ENCODE measurements at places on chromosomes 11 and 22. TPM values are rescaled to one million over a fixed set of nuclear protein-coding genes. Genes with fewer than 3 reads are reported as not detected.

CATSPERZ gene
- not detected for total RNA-seq

OR51B4 gene
- not detected for total RNA-seq

CD3D gene
- 386 TPM for total RNA-seq

ROBO3 gene
- total RNA-seq, result 9.0 TPM

NKAPD1 gene
- total RNA-seq, result 24.6 TPM

DNA sequence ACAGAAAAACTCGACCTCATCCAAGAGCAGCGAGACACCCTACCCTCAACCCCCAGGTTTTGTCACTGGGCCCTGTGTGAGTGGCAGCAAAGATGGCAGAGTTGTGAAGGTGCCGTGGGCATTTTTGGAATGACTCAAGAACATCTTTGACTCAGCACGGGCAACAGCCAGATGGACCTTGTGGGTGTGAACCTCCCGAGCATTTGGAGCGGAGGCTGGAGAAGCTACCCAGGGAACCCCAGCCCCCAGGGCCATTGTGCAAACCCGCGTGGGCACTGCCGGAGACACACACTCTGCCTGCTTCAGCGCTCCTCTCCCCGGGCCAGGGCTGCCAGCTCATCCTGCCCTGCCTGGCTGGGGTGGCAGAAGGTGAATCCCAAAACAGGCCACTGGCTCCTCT, 66.1 kb downstream of the PANX1 start:
- H3K4me1 ChIP-seq, result no peaks in the 10 kb centered on the region
- H3K36me3 ChIP-seq, result no peaks in the 10 kb centered on the region
- H3K27ac ChIP-seq, result no peak overlapping the region
- no peak for DNase-seq
- H3K27me3 ChIP-seq, result no peaks in the 10 kb centered on the region
- H3K4me3 ChIP-seq, result no peak overlapping the region

DNA sequence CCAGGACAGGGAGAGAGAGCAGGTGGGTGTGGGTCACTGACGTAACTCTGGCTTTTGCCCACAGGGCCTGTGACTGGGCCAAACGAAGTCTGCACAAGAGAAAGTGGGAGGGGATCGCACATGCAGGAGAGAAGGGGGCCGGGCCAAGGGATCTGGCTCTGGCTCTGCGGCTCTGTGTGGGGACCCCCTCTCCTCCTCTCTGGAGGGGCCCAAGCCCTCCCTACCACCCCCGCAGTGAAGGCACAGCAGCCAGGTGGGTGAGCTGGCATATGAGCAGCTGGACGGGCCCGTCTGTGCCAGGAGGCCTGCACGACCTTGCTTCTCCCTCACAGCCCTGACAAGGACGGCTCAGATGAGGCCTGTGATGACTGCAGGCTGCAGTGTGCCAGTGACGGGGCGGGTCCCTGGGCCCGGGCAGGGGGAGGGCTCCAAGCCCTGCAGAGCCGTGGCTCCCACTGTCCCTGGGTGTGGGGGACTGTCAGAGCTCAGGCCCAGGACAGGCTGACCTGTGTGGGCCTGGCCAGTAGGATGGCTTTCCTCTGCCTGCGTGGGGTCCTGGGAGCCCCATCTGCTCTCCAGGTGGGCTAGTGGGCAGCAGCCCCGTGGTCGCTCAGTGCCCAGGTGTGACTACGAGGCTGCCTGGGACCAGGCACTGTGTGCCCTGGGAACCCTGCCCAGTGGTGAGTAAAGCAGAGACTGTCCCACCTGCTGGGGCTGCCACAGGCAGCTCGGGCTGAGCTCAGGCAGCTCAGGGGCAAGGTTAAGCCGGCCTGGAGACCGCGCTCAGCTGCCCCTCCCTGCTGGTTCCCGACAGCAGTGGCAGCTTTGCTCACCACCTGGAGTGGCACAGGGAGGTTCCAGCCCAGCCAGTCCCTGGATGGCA, 22.2 kb downstream of the MRGPRG start:
- H3K27me3 ChIP-seq, result no peaks in the 10 kb centered on the region
- no peak for DNase-seq
- H3K4me3 ChIP-seq, result no peak overlapping the region

- DNase-seq, result no peak
- H3K4me1 ChIP-seq, result no peaks in the 10 kb centered on the region
- no peak overlapping the region for H3K4me3 ChIP-seq
- no peak overlapping the region for H3K27ac ChIP-seq
These were observed 139.6 kb downstream of the LARGE1 start for GRCh38 chr22:33780531-33781136.

DNA sequence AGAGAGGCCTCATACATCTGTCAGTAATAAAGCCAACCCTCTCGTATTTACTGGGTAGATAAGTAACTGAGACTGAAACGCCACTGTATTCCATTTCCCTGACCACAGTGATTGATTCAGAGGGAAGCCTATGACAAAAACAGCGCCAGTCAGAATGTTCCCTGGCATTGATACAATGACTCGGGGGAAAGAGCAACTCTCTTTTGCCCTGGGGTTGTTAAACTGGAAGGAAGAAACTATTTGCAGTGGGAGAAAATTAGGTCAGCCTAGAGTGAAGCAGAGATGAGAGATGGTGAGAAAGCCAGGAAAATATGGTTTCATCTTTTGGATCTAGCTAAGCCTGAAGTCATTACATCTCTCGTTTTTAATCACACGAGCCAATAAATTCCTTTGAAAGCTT, 48.6 kb upstream of the RBFOX2 start:
- DNase-seq, result no peak
- H3K4me3 ChIP-seq, result no peak overlapping the region
- no peak overlapping the region for H3K27ac ChIP-seq

DNA sequence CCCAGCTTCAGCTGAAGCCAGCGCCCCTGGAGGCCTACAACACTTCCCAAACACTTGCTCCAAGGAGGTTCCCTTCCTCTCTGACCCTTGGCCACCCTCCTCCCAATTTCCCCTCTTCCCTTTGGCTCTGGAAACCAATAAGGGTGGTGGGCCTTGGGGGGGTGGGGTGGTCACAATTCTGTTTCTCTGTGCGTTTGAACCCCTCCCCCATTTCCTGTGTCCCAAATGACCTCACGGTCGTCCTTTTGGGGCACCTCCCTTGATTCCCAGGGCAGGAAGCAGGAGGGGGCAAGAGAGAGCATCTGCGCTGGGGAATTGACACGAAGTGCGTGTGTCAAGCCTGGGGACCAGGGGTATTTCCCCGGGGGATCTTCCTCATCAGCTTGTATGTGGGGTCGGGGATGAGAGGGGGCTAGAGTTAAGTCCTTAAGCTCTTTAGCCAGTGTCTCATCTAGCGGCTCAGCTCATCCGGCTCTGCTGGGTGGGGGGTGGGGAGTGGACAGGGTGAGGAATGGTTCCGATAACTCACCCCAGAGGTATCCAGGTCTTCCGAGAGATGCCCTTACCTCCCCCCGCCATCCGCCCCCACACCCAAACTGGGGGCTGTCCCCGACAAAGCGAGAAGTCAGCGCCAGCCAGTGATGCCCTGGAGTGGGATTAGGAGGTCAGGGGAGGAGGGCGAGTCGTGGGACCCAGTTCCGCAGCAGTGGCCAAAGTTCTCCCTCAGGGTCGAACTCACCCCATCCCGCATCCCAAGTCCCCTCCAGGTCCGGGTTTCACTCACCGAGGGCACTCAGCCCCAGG, 587 bp downstream of the ESAM start:
- peak overlapping the region; percentile 49 for H3K4me3 ChIP-seq
- peaks cover 49% of the 10 kb centered on the region for H3K27me3 ChIP-seq
- no peak overlapping the region for H3K27ac ChIP-seq
- no peak for DNase-seq
- H3K4me1 ChIP-seq, result peaks cover 17% of the 10 kb centered on the region

DNA sequence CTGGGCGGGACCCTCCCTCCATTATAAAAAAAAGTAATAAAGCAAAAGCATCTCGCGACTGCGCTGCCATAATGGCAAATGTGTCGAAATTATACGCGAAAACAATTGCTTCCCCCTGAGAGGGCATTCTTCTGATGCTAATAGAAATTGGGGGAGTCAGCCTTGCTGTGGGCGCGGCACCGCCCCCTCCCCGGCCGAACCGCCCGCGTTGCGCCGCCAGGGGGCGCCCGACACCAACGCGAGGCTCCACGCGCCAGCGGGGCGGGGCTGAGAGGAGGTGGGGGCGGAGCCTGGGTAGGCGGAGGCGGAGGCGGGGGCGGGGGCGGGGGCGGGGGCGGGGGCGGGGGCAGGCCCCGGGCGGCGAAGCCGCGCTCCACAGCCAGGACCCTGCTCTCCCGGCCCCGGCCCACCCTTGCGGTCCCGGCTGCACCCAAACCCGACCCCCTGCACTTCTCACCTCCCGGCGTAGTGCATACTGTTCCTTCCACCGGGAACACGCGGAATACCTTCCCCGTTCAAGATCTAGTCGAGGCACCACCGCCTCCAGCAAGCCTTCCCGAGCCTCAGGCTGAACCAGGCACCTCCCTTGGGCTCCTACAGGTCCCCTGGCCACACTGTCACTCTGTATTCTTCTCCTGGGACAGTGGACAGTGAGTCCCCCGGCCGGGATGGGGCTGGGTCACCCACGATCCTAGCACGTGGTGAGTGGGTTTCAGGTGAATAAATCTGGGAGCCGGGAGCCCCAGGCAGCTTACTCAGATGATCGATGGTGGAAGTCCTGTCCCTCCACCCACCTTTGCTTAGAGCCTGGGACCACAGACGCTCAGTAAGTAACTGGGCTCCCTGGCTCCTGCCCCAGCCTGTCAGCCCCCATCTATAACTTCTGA, 15.5 kb upstream of the UPK3A start:
- peak overlapping the region; percentile 77 for H3K4me3 ChIP-seq
- peaks cover 24% of the 10 kb centered on the region for H3K27me3 ChIP-seq
- peak overlapping the region; percentile 64 for H3K27ac ChIP-seq
- no peaks in the 10 kb centered on the region for H3K36me3 ChIP-seq
- peaks cover 5% of the 10 kb centered on the region for H3K4me1 ChIP-seq

- no peaks in the 10 kb centered on the region for H3K36me3 ChIP-seq
- no peak overlapping the region for H3K4me3 ChIP-seq
- H3K27ac ChIP-seq, result no peak overlapping the region
These were observed 344.1 kb upstream of the API5 start for GRCh38 chr11:42967653-42968052.

DNA sequence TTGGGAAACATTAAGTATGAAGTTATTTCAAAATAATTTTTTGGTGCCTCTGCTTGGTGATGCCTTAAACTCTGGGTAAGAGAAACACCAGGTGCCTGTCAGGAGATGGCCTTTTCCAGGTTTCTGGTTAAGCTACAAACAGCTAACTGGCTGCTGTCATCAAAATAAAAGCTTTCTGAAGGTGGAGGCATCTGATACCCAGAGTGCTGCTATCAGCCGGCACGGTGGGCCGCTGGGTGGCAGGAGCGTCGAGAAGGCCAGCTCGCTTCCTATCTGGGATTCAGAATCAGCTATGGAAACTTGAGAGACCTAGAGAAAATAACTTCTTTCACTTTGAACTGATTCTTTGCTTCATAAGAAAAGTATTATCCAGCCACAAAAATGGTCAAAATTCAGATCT, 80.8 kb upstream of the PITPNB start:
- no peaks in the 10 kb centered on the region for H3K36me3 ChIP-seq
- no peak overlapping the region for H3K4me3 ChIP-seq
- no peaks in the 10 kb centered on the region for H3K27me3 ChIP-seq
- no peaks in the 10 kb centered on the region for H3K4me1 ChIP-seq
- H3K27ac ChIP-seq, result no peak overlapping the region
- DNase-seq, result no peak

GRCh38 chr11:26551186-26551801, 20.8 kb downstream of the MUC15 start:
- H3K4me1 ChIP-seq, result no peaks in the 10 kb centered on the region
- H3K4me3 ChIP-seq, result no peak overlapping the region
- DNase-seq, result no peak
- no peaks in the 10 kb centered on the region for H3K27me3 ChIP-seq
- H3K27ac ChIP-seq, result no peak overlapping the region

GRCh38 chr11:61416941-61417340, 12.8 kb downstream of the CPSF7 start:
- no peak for DNase-seq
- H3K4me3 ChIP-seq, result no peak overlapping the region
- H3K27me3 ChIP-seq, result no peaks in the 10 kb centered on the region

DNA sequence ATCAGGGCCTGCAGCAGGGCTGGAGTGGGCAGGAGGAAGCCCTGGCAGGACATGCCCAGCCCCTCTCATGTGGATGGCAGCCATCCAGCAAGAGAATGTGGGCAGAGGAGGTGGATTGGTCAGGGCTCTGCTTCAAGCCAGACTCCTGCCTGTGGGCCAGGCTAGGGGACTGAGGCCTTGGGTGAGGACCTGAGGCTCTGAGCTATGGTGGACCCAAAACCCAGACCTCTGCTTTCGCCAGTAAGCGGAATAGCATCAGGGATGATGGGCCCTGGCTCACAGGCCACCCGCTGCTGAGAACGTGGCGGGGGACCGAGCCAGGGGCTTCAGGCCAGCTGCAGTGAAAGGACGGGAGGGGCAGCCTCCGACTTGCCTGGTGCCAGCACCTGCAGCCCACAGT, 57.4 kb downstream of the LINC01488 start:
- H3K27ac ChIP-seq, result no peak overlapping the region
- DNase-seq, result no peak
- H3K36me3 ChIP-seq, result no peaks in the 10 kb centered on the region

DNA sequence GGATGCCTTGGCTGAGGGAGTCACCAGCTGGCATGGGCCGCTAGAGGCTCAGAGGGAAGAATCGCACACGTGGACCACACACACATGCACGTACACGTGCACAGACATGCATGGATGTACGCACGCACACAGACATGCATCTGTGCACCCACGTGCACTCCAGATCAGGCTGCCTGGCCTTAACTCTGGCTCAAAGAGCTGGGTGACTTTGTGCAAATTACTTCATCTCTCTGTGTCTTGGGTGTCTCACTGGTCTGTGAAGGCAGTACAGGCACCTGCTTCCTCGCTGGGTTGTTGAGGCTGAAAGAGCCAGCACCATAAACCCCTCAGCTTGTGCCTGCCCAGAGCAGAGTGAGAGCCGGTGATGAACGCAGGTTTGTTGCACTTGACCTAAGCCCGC, 28.7 kb downstream of the TMPRSS6 start:
- peak overlapping the region; percentile 99 for H3K27ac ChIP-seq
- DNase-seq, result no peak
- no peak overlapping the region for H3K4me3 ChIP-seq
- peaks cover 4% of the 10 kb centered on the region for H3K36me3 ChIP-seq

Data from activated T-helper 2 cell treated with anti-CD3 and anti-CD28 coated beads, Interferon-gamma antibody, Interleukin-2, Interleukin-4, amounts not matched to agents 10 μg/mL and 5 μg/mL and 100 μg/mL, durations not matched to agents 14 hours and 24 hours and 36 hours (primary cell).